CD4-positive, alpha-beta T cell treated with Interleukin-6 at 100 ng/mL for 8 hours (primary cell): ENCODE measurements at places on chromosomes 2 and 18.

DNA sequence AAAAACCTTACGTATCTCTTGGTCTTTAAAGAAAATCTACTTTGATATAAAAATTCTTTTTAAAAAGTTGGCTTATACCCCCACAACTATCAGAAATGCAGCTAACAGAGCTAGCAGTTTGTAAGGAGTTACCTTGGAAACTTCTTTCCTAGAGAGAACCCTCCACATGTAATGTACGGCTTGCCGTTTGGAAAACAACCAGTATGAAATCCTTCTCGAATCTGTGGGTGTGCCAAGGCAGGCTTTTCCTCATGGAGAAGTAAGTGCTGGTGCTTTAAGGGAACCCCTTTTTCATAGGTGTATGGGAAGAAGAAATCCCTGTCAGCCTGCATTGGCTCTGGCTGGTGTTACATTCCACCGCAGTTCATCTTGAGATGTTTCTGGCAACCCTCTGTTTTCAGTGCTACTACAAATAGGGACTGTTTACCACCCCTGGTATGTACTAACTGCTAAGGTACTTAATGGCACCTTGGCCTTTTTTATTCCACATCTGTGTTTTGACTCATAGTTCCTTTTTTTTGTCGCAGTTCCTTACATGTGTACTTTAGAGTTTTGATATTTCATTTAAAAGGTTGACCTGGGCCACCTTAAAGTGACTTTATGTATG is 248.4 kb downstream of the FHOD3 start:
- DNase-seq, result no peak

DNA sequence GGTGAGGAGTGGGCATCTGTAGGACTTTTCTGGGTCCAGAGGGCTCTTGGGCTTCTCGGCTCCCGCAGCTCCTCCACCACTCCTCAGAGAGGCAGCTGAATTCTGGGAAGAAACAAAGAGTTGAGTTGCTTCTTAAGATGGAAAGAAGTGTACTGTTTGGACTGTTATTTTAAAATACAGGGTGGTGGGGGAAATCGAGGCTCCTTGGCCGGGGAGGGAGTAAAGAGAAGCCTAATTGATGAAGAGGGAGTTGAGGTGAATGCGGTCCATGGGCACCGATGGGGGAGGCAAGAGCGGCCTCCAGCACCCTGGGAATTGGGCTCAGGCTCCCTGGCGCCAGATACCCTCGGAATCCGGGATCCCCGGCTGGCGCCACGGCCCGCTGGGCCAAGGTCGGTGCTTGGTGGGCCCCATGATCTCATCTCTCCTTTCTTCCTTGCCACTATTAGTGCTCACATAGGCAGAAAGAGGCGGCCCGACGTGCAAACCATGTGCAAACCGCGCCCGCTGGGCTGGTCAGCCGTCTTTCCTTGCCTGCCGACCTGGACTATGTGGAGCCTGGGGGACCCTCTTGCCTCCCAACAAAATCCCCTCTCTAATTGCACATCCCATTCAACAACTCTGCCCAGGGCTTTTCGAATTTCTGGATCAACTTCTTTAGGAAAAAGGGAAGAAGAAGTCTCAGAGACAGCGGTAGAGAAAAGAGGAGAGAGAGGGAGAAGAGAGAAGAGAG is 604 bp upstream of the SIX3 start:
- no peak for DNase-seq

DNA sequence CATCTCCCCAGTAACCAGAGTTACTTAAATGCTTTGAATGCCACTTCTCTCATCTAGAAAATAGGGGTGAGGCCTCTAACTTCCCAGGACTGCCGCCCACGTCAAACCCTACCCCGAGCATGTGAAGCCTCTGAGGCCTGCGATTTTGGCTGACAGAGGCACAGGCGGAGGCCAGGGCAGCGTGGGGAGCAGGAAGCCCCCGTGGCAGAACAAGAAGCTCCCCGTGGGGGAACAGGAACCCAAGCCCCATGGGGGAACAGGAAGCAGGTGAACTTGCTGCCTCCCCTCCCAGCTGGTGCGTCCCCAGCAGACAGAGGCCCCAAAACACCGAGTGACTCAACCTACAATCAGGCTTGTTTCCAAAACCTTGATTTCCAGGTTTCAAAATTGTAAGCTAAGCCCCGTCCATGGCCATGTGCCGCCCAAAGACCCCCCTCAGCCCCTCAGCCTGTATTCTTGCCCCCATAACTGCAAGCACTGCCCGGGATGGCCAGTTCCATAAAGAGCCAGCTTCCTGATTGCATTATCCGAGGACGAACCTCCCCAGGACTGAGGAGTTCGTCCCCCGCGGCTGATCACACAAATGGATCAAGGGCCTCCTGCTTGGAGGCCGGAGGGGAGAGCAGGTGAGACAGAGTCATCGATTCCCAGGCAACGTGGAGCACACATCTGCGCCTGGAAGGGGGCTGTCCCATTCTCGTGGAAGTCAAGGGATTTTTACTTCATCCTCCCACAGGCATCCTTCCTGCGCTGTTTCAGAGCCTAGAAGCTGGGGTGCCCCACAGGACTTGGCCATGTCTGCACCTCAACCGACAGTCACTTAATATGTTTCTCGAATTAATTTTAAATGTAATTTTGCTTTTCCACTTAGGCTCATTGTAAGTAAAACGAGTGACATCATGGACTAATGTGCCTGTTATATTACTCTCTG is 36.3 kb upstream of the CTDP1 start:
- DNase-seq, result no peak

GRCh38 chr2:237861875-237862527 is 2.6 kb downstream of the RAMP1 start:
- DNase-seq, result no peak

- no peak for DNase-seq
These were observed 231.1 kb upstream of the EPAS1 start for GRCh38 chr2:46066116-46066515.
